ENCODE measurements at places on chromosomes 4 and X.
A peak's percentile ranks its signal among the peaks of the same experiment; 100 is the strongest.

DNA sequence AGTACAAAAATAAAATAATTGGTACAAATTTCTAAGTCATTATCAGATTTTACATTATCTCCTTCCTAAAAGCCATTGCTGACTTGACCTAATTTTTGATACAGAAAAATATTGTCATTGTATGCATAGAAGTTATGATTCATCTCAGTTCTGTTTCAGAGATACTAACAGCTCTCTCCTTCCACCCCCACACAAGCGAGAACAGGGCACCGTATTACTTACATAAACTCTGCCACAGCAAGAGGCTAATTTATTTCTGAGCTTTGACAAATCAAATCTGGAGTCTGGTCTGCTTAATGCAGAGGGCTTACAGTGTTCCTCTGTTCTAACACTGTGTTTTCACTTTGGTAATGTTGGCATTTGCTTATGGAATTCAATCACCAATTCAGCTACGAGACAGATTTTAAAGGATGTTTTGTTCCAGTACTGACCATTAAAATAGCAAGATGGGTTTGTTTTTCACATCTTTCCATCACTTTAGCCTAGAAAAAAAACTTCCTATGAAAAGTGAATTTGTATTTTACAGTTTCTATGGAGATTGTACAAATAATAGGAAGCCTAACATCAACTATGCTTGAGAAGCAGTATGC is 181.8 kb downstream of the USP46 start:
- no peak for DNase-seq

DNA sequence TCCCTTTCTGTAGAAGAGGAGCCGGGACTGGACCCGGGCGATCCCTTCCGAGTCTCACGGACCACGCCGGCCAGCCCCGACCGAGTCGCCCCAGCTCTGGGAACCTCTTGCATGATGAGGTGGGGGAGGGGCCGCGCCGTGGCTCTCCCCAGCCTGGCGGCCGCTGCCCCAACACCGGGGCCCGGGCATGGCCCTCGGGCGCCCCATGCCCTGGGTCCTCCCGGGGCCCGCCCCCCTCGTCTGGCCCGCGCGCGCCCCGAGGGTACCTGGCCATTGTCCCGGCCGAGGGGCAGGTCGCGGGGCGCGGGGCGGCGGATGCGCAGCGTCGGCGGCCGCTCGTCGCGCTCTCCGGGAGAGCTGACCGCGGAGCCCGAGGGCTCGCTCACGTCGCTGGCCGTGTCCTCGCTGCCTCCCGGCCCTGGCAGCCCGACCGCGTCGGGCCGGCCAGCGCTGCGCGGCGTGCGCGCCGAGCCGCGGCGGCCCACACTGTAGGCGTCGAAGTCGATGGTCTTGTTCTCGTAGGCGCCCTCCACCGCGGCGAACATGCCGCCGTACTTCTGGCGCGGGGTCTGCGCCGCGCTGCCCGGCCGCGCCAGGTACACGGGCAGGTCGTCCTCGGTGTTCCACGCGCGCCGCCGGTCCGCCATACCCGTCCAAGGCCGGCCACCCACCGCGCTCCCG is 423 bp downstream of the CRMP1 start:
- DNase-seq = no peak

DNA sequence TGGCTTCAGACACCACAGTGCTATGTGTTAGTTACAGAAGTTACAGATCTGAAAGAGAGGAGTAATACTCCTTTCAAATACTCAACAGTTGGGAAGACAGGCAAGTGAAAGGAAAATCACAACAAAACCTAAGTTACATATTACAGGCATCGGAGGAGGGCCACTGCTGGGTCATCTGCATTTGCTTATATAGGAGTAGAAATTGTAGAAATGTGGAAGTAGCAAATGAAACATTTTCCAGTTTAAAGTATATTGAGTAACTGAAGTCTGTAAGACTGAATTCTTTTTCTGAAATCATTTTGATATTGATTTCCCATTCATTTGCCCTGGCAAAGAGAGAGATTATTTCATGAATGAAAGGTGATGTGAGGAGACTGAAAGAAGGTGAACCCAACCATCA is 201.7 kb downstream of the SPRY1 start:
- DNase-seq = no peak

- no peak for DNase-seq
Measured at GRCh38 chr4:46837639-46838038, 71.4 kb downstream of the COX7B2 start.

DNA sequence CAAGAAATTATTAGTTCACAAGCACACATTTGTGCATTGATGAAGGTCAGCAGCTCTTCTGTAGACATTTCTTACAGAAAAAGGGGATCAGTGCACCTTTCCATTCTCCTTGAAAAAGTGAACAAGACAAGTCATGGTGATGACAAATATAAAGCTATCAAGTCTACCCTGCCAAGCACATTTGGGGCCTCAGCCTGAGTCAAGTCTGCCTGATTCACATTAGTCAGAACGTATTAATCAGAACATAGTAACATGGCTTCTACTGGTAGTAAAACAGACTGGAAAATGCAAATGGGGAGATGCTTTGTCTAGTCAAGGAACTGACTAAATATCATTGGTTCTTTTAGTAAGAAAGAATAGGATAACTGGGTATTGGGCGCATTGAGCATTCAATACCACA is 2305.1 kb downstream of the PCDH7 start:
- DNase-seq = no peak

GRCh38 chrX:47093248-47093647 is 15.0 kb downstream of the RGN start:
- DNase-seq = no peak

- no peak for DNase-seq
Measured at GRCh38 chr4:7044137-7044930, 1.2 kb downstream of the TADA2B start.

DNA sequence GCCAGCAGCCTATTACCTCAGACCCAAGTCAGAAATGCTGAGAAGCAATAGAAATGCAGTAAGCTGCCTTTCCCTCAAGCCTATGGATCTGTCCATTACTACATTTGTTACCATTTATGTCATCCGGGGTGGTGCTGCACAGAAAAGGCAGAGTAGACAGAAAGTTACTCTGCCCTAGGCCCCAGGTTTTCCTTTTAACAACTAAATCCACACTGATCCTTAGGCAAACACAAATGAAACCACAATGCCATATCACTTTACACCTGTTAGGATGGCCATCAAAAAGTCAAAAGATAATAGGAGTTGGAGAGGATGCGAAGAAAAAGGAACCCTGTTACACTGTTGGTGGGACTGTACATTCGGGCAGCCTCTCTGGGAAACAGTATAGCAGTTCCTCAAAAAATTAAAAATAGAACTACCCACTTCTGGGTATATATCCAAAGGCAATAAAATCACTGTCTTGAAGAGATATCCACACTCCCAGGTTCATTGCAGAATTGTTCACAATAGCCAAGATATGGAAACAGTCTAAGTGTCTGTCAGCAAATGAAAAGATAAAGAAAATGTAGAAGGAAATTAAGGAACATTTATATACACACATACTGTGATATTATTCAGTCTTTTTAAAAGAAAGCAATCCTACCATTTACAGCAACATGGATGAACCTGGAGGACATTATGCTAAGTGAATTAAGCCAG is 186.3 kb downstream of the NWD2 start:
- no peak for DNase-seq

DNA sequence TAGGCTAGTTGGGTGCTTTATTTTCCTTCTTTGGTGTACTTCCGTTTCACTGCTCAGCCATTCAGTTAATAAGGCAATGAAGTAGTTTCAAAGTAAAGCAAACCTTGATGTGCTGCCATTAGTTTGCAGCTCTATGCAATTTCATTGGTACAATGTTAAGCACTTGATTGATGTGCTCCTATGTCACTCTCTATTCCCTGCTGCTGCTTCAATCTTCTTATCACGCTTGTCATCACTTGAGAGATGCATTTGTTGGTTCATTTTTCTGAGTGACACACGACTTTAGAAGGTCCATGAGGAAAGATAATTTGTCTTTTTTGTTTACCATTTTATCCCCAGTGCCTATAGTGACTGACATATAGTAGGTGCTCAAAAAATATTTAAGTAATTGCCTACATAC is 871.0 kb upstream of the PABPC4L start:
- no peak for DNase-seq

- DNase-seq = peak; percentile 66
Measured at GRCh38 chr4:48033825-48034413, 17.3 kb downstream of the NIPAL1 start.

Measured in activated CD4-positive, alpha-beta T cell treated with anti-CD3 and anti-CD28 coated beads, Interleukin-2, amount 50 U/mL, for 4 hours (primary cell).